ENCODE measurements at places on chromosomes 4 and X.

GRCh38 chr4:156749426-156750403 is 221.9 kb downstream of the PDGFC start:
- DNase-seq, result no peak

GRCh38 chr4:52019936-52020657 is at the start of gene LRRC66:
Gene LRRC66, minus strand, starts transcription at chr4:52020363. Its CDS starts 2,750 bp downstream, at chr4:52017613.
- no peak for DNase-seq

- no peak for DNase-seq
Observed at GRCh38 chr4:114922592-114922933, 190.9 kb downstream of the NDST4 start.

DNA sequence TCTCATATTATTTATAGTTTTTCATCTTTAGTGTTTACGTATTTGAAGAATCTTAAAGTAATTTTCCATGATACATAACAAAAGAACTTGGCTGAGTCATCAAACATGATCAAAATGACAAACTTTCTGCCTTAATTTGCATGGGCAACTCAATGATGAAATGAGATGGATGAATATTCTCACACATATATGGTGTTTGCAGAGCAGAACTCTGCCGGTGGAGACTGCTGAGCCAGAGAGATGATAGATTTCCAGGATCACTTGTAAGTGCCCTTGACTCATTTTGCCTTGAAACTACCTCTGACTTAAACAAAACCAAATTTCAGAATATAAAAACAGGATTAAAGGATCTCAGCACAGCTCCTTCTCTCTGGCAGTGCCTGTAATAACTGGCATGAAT is 38.2 kb downstream of the TRPC3 start:
- no peak for DNase-seq

GRCh38 chr4:74692972-74693371 is 101.4 kb downstream of the BTC start:
- DNase-seq, result no peak

DNA sequence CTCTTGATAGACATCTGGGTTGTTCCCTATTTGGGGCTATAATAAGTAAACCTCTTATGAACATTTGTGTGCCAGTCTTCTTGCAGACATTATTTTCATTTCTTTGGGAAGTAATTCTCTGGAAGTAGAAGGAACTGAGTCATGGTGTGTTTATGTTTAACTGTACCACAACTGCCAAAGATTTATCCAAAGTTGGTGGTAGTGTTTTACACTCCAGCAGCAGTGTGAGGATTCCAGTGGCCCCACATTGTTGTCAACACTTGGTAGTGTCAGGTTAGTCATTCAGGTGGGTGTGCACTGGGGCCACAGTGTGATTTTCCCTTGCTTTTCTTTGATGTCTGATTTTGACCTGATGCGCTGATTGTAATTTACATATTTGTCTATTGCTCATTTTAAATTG is 5.0 kb upstream of the UVSSA start:
- DNase-seq, result no peak

GRCh38 chr4:1044469-1045192 is 33.2 kb downstream of the FGFRL1 start:
- DNase-seq, result no peak

DNA sequence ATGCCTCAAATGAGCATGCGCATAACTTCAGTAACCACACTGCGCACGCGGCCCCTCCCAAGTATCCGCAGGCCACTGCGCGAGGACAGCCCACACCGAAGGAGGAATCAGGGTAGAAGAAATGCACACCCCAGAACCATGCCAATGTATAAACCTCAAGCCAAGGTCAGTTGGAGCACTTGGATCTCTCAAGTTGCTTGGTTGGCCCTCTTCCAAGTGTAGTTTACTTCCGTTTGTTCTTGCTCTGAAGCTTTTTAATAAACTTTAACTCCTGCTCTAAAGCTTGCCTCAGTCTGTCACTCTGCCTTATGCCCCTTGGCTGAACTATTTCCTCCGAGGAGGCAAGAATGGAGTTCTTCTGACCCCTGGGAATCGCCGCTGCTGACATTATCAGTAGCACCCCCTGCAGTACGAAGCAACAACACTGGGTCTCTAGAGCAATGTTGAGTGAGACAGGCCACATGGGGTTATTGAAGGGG is 22.0 kb upstream of the SPINK2 start:
- DNase-seq, result no peak
